Mucosa of descending colon (tissue), 3 donors: ENCODE measurements at places on chromosomes 7 and 10.

DNA sequence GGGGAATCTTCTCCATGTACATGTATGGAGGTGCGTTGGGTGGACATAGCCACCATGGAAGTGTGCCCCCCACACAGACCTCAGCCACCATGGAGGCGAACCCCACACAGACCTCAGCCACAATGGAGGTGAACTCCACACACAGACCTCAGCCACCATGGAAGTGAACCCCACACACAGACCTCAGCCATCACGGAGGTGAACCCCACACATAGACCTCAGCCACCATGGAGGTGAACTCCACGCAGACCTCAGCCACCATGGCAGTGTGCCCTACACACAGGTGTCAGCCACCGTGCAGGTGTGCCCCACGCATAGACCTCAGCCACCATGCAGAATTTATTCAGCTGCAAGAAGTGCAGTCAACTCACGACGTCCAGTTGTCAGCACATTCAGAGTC is 339.7 kb downstream of the ACTR3B start:
- DNase-seq = no peak

DNA sequence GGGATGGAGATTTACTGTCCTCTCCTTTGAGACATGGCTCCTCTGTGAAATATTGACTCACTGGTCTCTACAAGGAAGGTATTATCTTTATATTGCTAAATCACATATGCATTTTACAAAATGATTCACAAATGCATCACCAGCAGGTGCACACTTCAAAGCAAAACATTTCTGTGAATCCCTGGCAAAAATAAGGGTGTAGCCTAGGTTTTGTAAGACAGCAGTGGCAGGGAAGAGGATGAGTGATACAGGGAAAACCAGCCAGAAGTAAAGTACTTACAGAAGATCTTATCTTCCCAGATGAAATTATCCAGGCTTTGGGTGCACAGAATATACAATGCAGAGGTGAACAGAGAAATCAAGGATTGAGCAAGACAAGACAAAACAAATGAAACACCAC is 1094.6 kb downstream of the GATA3 start:
- DNase-seq = no peak

- no peak for DNase-seq
These were observed 219.3 kb downstream of the THSD7A start for GRCh38 chr7:11612737-11613136.

DNA sequence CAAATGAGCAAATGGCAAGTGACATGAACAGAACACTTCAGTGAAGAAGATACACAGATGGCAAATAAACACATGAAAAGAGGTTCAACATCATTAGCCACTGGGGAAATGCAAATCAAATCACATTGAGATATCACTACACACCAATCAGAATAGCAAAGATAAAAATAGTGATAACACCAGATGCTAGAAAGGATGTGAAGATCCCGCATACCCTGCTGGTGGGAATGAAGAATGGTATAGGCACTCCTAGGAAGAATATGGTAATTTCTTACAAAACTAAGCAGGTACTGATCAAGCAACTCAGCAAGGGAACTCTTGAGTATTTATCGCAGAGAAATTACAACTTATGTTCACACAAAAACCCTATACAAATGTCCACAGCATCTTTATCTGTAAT is 11.2 kb downstream of the LAMB4 start:
- DNase-seq = no peak

- DNase-seq = no peak
These were observed 46.2 kb downstream of the JAKMIP3 start for GRCh38 chr10:132111871-132112341.

DNA sequence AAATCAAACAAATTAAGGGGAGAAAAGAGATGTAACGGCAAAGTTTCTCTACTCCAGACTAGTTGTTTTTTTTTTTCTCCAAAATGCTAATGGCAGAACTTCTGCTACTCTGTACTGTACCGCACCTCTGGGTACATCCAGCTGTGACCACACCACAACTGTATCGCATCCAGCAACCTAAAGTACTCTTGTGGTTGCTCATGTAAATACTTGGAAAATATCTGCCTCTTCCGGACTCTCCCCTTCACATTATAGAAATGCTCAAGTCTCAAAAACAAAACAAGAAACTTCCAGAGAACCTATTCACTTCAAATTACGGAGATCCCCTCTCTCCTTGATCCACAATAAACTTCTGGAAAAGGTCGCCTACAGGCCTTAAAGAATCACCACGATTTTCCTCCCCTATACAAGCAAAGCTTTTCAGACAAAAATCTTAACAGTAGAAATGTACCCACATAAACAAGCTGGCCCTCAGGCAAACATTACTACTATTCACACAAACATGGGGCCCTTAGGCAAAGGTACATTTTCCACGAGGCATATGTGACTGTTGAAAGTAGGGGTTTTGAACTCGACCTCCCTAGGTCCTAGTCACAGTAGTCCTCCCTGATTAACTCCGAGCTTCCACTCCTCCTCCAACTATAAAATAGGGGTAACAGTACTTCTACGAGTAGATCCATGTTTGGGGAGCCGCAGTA is 222.9 kb upstream of the MKLN1 start:
- DNase-seq = no peak

- DNase-seq = peak; percentile 60
These were observed at the start of gene CABCOCO1 for GRCh38 chr10:61662794-61663259. CABCOCO1 (plus strand) TSS chr10:61662929; CDS start chr10:61662973, 44 bp downstream.

DNA sequence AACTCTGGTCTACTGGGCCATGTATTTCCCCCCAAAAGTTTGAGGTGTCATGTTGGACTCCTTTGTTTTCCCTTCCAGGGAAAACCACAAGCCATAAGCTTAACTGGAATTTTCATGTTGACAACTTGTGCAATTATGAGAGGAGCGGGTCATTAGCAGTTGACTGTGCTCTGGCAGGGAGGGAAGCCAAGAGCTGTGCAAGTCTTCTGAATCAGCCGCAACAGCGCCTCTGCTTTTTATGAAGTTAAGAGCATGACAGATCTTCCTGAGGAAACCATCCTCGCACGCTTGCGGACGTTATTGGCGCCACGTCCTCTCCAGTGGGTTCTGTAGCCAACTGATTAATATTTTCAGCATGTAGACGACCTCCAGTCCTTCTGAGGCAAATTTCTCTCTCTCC is 148.7 kb upstream of the MKI67 start:
- DNase-seq = no peak

GRCh38 chr7:1668396-1669063 is 1.5 kb upstream of the ELFN1 start:
- peak; percentile 21 for DNase-seq

DNA sequence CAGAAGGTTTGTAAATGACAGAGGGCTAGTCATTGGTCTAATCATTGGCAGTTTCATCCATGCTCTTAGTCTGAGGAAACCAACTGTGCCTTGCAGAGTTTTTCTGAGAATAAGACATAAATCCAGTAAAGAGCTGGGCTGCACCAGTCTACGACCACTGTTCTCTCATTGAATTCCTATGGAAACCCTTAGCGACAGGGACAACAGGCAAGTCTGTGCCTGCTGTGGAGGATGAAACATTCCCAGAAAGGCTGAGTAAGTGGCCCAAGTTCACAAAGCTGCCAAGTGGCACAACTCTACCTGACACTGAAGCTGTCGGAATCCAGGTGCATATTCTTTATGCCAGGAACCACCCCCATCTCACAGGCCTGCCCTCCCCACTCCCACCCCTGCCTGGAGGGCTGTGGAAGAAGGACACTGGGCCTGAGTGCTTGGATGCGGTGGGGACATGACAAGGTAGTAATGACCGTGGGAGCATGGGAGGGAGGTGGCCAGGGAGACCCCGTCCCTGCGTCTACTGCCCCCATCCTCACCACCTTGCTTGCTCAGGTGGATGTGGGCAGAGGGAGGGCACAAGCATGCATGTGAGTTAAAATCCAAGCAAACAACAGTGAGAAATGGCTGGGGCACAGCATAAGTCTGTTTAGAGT is 58.0 kb downstream of the VSTM4 start:
- no peak for DNase-seq

- no peak for DNase-seq
These were observed 286.0 kb downstream of the RNLS start for GRCh38 chr10:88297103-88297502.

DNA sequence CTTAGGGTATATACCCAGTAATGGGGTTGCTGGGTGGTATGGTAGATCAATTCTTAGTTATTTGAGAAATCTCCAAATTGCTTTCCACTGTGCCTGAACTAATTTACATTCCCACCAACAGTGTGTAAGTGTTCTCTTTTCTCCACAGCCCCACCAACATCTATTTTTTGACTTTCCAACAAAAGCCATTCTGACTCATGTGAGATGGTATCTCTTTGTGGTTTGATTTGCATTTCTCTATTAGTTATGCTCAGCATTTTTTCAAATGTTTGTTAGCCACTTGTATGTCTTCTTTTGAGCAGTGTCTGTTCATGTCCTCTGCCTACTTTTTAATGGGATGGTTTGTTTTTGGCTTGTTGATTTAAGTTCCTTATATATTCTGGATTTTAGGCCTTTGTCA is 66.4 kb downstream of the MGAM2 start:
- no peak for DNase-seq

- DNase-seq = no peak
These were observed 146.3 kb downstream of the SKAP2 start for GRCh38 chr7:26718063-26718462.

DNA sequence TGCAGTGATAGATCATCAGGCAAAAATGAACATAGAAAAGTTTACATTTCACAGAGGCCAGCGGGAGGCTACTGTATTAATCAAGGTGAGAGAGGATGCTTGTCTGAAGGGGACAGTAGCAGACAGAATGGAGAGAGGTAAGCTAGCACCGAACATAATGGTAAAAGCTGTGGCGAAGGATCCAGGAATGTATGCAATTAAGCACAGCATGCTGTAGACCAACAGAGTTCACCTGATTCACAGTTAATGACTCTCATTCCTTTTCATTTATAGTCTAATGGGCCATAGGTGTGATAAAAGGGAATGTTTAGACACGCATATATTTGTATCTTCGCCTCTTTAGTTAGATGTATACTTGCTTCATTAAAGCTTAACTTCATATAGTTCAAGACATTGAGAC is 150.9 kb upstream of the MBL2 start:
- no peak for DNase-seq

DNA sequence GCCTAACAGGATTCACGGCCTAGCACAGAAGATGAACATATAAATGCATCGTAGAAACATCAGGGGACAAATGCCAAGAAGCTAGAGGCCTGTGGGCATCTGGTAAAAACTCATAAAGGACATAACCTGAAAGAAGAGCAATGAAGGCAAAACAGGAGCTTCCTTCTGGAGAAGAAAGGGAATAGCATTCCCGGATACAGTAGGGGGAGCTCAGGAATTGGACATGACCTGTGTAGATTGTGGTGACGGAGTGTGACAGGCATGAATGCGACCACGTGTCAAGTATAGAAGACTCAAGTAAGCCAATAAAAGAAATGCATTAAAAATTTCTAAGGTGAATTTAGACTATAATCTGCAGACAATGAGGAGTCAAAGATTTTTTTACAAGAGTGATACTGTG is 270.1 kb downstream of the AGMO start:
- no peak for DNase-seq

- DNase-seq = peak; percentile 78
These were observed at the start of gene PODXL for GRCh38 chr7:131556053-131556908. PODXL (minus strand) TSS chr7:131556628; CDS start chr7:131556359, 269 bp downstream.

GRCh38 chr10:44173608-44173894 is 211.3 kb downstream of the CXCL12 start:
- DNase-seq = no peak

DNA sequence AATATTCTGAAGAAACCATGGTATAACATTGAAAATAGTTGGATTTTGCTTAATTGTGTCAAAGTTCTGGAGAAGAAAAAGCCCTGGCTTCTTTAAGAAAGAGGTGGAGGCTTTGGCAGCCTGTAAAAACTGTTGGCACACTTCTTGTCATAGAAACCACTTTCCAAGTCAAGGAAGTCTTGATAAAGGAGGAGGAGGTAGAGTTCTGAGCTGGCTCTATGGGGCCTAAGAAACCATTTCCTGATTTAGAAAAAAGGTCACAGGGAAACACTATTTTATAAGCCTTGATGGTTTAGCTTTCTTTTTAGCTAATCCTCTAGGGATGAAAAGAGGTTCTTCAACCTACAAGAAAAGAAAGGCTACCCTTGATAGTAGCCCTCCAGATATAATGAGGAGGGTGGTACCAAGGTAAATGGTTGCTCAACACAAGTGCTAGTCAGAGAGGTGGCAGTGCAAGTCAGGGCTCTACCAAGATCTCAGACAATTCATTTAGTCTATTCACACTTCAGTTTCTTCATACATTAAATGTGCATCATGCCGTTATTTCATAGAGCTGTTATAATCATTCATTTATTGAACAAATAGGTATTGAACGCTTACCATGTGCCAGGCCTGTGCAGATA is 346.9 kb downstream of the RNLS start:
- DNase-seq = no peak

GRCh38 chr7:32618470-32618869 is 123.2 kb downstream of the AVL9 start:
- DNase-seq = no peak

DNA sequence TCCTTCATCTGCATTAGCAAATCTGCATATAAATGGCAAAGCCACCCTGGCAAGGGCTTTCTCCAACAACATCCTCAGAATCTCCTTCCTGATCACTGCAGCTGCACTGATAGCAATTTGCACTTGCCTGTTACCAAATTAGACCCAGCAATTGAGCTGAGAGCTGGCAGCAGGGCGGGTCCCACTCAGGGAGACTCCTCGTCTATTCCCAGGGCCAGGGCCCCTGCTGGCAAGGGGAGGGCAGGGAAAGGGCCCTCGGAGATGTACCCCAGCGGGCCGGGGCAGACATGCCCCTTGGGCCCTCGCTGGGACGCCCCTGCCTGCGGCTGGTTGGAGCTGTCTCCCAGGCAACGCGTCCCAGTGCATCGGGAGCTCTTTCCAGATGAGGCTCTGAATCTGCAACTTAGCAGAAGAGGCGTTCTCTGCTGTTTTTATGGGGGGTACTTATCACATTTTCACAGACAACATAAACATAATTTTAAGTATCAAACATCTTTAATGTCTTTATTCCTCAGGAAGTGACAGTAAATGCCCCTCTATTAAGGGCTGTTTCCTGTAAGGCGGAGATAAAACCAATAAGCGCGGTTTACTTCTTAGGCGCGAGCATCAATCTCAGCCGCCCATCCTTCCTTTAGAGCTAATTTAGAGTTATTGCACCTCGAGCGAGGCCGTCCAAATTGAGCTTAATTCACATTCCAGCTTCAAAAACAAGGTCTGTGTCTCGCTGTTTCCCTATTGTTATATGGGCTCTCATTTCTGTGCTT is 249.0 kb upstream of the PPP2R2D start:
- DNase-seq = no peak
